ENCODE measurements at places on chromosomes 2 and 18.

DNA sequence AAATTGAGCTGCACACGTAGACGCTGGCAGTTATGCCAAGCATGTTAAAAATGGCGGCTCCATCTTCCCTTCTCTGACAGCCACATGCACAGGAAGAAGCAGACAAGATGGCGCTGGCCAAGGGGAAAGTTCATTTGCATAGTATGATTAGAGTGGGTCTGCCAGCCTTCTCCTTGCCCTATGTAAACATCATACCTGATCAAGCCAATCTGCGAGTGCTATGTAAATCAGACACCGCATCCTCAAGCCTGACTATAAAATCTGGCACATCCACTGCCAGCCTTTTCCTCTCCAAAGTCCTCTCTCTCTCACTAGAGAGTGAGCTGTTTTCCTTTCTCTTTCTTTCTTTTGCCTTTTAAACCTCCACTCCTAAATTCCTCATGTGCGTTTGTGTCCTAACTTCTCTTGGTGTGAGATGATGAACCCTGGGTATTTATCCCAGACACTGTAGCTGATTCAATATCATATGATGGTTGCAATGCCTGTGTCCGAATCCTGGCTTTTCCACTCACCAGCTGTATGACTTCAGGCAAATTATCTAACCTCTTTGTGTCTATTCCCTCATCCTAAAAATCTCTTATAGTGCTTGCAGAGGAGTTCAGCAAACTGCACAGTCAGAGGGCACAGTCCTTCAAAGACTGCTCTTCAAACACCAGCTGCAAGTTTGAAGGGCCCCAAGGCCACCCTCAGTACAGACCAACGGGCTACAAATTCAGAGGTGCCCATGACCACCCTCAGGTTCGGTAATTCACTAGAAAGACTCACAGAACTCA lies 39.3 kb upstream of the ITSN2 start:
- DNase-seq = no peak

DNA sequence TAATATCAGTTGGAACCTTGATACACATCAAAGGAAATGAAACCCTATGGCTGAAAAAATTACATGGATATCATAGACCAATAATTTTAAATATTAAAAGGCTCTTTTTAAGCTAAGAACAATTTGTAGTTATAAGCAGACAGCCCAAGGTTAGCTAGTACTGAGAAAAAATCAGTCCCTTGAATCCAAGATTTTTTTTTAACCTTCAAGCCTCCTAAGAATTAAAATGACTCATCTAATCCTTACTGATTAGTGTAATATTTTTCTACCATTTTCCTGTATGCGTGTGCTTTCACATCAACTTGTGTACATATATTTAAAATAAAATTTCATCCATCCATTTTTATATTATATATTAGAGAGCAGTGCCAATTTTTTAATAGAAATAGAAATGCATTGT lies 1004.9 kb upstream of the ZEB2 start:
- DNase-seq = no peak

DNA sequence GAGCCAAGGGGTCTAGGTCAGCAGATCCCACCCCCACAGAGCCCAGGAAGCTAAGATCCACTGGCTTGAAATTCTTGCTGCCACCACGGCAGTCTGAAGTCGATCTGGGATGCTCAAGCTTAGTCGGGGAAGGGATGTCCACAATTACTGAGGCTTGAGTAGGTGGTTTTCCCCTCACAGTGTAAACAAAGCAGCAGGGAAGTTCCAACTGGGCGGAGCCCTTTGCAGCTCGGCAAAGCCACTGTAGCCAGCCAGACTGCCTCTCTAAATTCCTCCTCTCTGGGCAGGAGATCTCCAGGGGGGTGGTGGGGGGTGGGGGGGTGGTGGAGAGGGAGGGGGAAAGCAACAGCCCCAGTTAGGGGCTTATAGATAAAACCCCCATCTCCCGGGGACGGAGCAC lies 419.5 kb downstream of the NUP35 start:
- no peak for DNase-seq

DNA sequence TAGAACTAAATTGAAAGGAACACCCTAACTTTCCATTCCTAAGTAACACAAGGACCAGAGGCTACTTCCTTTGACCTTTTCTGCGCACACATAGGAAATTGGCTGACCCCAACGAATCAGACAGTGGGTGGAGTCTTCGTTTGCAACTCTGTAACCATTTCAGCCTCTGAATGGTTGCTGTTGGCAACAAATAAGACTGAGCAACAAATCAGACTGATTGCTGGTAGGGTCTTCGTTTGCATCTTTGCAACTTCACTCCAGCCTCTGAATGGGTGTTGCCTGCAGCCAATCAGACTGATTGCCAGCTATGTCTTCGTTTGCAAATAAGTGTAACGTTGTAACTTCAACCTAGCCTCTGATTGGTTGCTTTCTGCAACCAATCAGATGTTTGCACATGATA lies 34.6 kb downstream of the USP40 start:
- no peak for DNase-seq

DNA sequence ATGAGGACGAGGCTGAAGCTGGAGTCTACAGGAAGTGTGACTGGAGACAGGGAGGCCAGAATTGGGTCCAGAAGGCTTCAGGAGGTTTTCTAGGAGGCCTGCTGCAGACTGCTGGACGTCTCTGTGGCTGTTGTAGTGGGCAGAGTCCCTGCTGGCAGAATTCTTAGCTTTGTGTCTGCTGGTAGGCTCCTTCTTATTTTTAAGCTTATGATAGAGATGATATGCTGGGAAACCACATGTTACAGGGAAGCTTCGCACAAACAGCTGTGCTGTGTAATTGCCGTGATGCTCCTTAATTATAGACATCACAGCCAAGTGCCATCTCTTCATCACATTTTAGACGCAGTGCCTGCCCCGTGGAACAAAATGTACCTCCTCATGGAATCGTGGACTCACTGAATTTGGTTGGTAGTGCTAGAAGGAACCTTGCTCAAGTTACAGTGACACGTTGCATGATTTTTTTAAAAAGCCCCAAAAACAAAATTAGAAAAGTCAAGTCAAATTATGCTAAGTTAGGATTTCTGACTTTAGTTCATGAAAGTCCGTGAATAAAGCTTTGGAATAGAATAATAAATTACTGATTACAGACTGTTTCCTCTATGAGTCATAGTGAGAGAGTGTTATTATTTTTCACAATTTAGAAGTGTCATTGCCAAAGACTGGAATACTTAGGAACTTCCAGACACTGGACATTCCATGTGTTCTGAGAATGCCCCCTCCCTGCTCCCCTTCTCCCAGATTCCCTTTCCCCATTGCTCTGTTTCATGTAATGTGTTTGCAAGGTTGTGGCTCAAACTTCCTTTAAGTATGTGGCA lies 144.1 kb downstream of the FHOD3 start:
- DNase-seq = no peak

DNA sequence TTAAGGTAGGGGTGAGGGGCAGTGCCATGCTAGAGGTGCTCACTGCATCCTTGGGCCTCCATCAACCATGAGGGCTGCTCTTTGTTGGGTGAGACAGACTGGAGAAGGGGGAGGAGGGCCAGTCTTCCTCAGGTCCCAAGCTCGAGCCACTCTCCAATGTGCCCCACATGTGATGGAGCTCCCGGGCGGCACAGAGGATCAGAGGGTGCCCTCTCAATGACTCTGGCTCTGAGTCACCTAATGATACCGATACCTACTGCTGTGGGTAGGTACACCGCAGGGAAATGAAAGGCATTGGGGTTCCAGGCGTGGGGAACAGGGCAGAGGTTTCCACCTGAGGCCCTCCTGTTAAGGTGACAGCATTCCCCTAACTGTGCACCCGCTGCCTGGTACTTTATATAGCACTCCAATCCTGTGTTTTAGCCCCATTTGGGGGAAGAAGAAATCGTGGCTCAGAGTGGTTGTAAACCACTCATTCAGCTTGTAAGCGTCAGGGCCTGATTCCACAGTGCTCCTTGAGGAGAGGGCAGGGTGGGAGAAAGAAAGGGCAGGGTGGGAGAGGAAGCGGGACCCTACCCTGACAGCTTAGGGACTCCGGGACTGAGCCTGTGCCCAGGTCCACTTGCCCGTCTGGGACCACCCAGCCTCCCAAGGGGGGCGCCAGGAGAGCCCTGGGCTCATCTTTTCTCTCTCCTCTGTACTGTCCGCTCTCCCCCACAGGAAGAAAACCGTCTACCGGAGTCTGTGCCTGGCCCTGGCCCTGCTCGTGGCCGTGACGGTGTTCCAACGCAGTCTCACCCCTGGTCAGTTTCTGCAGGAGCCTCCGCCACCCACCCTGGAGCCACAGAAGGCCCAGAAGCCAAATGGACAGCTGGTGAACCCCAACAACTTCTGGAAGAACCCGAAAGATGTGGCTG lies 1.8 kb downstream of the B3GNT7 start:
- no peak for DNase-seq

GRCh38 chr2:38207168-38207567 lies 131.2 kb upstream of the CYP1B1 start:
- DNase-seq = no peak

DNA sequence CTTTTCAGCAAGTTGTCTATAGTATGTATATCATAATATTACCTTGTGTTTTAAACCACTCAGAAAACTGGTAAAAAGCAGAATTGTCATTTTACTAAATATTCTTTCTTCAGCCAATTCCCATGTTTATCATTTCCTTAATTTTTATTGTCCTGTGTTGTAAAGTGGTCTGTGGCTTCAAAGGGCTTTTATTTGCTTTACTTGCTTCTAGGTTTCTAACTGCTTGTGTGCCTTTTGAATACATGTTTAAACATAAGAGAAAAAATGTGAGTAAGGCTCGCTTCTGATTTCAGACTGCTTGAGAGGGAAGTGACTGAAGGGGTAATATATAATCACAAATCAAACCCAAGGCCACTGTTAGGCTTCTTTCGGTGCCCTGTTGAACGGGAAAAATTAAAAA lies 407.5 kb upstream of the NRP2 start:
- DNase-seq = no peak

GRCh38 chr2:110934948-110935347 lies 185.8 kb upstream of the BCL2L11 start:
- DNase-seq = no peak

- DNase-seq = no peak
These were observed 13.0 kb downstream of the SIGLEC15 start for GRCh38 chr18:45838302-45839070.

- DNase-seq = no peak
These were observed 55.4 kb downstream of the POU3F3 start for GRCh38 chr2:104909317-104909716.

GRCh38 chr2:42252464-42252863 lies 83.3 kb downstream of the EML4 start:
- DNase-seq = no peak

- no peak for DNase-seq
These were observed 161.5 kb downstream of the TGIF1 start for GRCh38 chr18:3611313-3612090.

DNA sequence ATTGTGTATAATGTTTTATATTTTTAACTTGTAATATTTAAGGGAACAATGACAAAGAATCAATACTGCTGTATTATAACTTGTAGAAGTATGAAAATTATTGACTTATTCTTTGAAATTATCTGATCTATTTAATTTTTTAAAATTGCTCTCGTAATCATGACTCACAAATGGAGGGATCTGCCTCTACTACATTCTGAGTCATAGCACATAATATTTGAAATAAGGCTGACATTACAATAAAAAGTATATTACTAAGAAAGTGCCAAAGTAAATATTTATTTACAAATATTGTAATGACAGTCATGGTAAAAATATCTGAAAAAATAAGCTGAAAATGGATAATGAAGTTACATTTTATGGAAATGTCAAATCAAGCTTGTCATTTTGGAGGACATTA lies 1144.6 kb upstream of the CDH2 start:
- DNase-seq = no peak

DNA sequence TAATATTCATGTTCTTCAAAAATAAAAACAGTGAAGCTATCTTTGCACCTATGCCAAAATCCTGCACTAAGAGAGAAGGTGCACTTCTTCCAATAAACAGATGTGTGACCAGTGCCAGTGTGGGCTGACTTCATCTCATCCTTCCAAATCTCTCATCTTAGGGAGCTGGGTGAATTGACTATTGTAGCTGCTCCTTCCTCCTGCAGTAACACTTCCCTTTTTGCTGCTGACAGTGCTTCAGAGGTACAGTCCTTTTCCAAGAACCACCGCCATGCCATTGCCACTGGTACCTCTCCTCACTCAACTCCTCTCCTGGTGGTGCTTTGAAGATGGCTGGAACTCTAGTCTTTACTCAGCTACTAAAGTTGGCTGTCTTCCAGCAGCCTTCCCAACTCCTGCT lies 42.1 kb upstream of the ARHGAP25 start:
- DNase-seq = no peak

- no peak for DNase-seq
These were observed 418.0 kb upstream of the TNP1 start for GRCh38 chr2:217277646-217278398.

- DNase-seq = no peak
These were observed 39.5 kb upstream of the NRP2 start for GRCh38 chr2:205642599-205643356.

- DNase-seq = peak; percentile 3
These were observed 103.6 kb downstream of the CDK15 start for GRCh38 chr2:201909961-201910361.

- DNase-seq = no peak
These were observed 8.7 kb upstream of the TXNDC2 start for GRCh38 chr18:9876867-9877654.

DNA sequence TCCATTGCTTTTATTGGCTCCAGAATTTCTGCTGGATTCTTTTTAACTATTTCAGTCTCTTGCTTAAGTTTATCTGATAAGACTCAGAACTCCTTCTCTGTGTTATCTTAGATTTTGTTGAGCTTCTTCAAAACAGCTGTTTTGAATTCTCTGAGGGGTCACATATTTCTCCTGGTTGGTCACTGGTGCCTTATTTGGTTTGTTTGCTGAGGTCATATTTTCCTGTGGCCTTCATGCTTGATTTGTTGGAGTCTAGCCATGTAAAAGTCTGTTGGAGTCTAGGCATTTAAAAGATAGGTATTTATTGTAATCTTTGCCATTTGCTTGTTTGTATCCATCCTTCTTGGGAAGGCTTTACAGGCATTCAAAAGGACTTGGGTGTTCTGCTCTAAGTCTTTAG lies 398.7 kb downstream of the DSEL start:
- no peak for DNase-seq

DNA sequence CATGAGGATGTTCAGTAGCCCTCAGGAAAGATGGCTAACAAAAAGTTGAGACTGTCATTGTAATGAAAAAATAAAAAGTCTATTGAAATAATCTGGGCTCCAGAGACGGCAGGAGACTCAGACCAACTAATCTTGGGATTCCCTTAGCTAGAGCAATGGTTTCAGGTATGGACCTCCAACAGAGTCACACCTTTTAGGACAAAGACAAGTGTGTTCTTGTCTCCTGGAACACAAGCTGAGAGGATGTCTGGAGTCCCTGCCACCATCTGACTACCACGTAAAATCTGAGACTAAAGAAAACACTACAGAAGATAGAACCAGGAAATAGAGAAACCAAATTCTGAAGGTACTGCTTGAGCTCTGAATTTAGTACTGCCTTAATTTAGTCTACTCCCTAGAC lies 103.3 kb upstream of the RBBP8 start:
- no peak for DNase-seq
